ENCODE measurements at places on chromosomes 13 and 19.
A peak's percentile ranks its signal among the peaks of the same experiment; 100 is the strongest.

DNA sequence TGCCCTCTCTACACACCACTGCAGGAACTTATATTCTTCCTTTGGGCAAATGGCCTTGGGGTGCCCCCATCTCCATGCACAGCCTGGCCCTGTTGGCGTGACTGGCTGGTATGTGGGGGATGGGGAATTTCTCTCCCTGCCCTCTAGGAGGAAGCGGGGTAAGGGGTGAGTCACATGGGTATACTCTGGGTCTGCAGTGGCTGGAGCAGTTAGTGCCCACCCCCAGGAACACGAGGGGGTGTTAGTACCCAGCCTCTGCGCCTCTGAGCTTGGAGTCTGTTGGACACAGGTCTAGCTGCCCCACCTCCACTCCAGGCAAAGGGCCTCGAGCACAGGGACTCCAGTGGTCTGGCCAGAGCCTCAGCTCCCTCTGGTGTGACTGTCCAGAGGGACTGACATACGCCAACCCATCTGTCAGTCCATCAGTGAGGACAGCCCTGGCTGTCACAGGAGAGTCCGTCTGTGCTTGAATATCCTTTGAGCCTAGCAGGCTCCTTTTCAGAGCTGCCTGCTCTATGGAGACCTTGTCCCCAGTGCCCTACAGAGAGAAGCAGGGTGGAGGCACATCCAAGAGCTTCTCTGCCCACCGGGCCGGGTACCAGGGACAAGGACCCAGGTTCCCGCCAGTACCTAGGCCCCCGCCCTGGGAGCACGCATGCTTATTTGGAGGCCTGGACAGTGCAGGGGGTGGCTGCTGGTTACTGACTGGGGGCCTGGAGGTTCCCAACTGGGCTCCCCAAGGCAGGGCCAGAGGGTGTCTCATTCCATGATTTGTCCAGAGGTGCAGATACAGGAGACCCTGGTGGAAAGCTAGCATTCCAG, 66.6 kb downstream of the CHST8 start:
- DNase-seq = no peak

DNA sequence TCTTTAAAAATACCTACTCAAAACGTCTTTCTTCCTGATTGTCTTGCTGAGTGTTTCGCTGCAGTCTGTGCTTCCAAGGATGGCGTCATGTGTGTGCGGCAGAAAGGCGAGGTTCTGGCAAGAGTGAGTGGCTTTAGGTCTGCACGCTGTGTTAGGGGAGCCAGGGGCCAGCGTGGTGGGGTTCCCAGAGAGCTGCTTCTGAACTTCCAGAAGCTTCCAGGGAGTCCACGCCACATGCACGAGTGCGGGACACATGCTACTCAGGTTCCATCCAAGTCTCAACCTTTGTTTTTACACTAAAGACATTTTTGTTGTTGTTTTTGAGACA, 67.9 kb downstream of the ATP11A start:
- no peak for DNase-seq

DNA sequence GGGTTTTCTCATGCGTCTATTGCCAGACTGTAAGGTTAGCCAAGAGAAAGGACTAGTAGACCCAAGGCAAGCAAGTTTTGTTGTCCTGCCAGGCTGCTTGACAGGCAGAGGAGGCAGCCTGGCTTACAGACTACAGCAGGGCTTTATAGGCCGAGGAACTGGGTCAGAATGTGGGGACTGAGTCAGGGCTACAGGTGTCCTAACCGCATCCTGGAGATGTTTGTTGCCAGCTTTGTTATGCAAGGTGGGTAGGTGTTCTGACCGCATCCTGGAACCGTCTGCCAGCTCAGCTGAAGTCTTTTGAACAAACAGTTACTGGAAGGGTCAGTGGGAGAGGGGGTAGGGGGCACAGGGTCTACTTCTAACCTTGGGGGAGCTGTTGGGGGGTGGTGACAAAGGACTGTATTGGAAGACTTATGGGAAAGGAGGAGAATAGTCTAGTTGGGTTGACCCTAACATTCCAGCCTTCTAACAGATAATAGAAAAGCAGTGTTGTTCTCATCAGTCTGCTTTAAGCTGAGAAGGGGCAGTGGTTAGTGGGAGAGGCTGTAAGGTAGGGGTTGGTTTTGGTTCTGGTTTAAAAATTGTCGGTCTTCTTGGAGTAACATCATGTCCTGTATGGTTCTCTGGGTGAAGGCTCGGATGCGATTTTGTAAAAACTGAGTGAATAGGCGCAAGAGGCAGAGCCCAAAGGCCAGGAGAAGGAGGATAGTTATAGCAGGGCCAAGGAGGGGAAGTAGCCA, 913.8 kb upstream of the SLITRK5 start:
- DNase-seq = no peak

GRCh38 chr19:3338541-3339181, 27.7 kb upstream of the NFIC start:
- DNase-seq = peak; percentile 45

DNA sequence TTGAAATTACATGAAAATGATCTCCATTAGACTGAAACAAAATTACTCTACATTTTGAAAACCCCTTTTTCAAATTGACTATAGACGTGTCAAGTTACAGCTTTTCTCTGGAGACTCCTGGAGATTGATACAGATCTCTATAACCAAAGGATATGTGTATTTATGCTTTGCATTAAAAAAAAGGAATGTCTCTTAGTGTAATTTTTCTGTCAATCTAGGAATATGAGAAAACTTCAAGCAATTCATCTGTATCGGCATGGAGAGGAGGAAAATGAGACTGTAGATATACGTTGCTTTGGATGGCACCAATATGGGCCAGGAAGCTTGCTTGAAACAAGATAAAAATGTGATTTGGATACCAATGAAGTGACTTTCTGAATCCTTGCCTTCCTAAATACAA, 286.6 kb downstream of the PCDH9 start:
- DNase-seq = no peak

DNA sequence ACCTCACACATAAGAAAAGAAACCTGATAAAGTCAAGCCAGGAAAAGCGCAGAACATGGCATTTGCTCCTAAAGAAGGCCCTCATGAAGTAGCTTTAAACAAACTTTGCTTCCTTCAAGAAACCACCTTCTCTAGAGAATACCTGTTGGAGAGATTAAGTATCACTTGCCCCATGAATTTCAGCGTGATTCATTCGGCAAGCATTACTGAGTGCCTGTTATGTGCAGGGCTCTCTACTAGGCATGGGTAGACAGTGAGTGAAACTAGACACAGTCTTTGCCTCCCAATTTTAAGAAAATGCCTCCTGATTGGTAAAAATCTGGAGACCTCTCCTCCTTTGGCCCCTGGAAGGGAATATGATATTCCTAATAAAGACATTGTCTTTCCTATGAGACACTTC, 475.8 kb upstream of the NBEA start:
- no peak for DNase-seq

- no peak for DNase-seq
Observed at GRCh38 chr13:90675129-90675528, 672.4 kb upstream of the MIR17HG start.

- DNase-seq = no peak
Observed at GRCh38 chr13:24681930-24682329, 1.7 kb downstream of the ATP12A start.

GRCh38 chr13:50334944-50335343, 319.7 kb downstream of the KCNRG start:
- no peak for DNase-seq

GRCh38 chr13:110107568-110108347, 199.2 kb downstream of the COL4A1 start:
- DNase-seq = peak; percentile 13

DNA sequence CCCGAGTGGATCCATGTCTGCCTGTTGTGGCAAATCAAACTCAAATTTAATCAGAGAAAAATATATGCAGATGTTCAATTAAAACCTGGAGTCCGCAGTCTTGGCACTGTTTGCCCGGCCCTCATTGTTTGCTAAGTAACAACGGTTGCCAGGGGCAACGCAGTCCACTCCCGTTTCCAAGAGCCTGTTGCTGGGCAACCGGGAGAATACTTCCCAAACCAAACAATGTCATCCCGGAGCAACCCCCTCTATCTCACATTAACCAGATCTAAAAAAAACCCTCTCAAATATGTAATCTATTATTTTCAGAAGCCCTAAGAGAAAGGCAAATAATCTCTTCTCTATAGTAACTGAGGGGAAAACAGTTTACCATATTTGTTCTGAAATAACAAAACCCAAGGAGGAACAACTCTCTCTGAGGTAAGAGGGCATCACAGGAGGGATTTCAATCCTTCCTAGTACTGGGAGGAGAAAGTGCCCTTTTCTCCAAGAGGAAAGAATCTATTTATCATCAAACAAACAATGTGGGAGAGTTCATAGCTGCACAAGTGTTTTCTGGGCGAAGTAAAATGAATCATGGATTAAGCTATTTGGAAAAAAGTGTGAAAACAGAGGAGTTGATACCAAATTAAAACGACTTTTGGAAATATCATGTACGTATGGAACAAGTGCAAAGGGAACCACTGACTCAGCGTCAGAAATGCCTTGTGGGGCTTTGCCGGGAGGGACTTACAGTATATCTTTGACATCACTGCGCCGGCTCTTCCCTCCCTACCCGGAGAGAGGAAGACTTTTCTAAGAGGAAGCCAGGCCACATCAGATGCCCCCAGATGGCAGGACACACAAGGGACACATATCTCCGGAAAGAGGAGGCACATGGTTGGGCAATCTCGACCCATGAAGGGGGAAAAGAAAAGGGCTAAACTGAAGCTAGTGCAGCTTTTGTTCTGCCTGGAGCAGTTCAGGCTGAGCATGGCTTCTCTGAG, 43.3 kb downstream of the RFX2 start:
- DNase-seq = peak; percentile 64

- DNase-seq = no peak
Observed at GRCh38 chr19:36201684-36202083, 12.8 kb downstream of the ZNF565 start.

DNA sequence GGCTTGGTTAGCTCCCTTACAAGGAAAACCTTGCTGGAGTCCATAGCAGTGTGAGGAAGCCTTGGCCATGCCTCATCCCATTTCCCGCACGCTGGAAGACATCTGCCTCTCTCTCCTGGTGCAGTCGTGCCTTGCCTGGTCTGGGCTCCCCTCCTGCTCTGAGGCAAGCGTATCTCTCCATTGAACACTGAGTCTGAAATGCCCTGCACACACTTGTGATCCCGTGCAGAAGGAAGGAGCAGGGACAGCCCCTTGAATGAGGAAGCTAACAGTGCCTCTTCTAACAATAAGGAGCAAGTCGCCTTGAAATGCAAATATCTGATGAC, 407 bp upstream of the ZNF440 start:
- DNase-seq = no peak

- peak; percentile 66 for DNase-seq
Observed at GRCh38 chr19:34639491-34640085, 37.4 kb downstream of the SCGB2B2 start.

- peak; percentile 77 for DNase-seq
Observed at GRCh38 chr19:12792051-12792852, 966 bp downstream of the JUNB start.

GRCh38 chr13:97110936-97111335, 111.2 kb upstream of the MBNL2 start:
- DNase-seq = no peak

GRCh38 chr13:114122127-114122511, 10.3 kb downstream of the RASA3 start:
- no peak for DNase-seq

- DNase-seq = peak; percentile 48
Observed at GRCh38 chr13:72726726-72727416, 558 bp downstream of the MZT1 start.

GRCh38 chr19:5340637-5341447, at the start of gene PTPRS:
Gene PTPRS, minus strand, starts transcription at chr19:5340812. Its CDS starts 54,672 bp downstream, at chr19:5286140.
- peak; percentile 86 for DNase-seq

DNA sequence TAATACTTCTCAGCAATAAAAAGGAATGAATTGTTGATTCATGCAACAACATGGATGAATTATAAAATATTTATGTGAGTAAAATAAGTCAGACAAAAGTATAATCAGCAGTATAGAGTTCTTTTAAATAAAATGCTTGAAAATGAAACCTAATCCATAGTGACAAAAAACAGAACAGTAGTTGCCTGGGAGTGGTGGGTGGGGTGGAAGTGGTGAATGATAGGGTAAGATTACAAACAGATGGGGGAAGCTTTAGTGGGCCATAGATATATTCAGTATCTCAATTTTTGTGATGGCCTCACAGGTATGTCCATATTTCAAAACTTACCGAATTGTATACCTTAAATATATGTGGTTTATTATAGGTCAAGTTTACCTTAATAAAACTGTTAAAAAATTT, 124.9 kb upstream of the UBL3 start:
- no peak for DNase-seq

GRCh38 chr19:11268783-11269267, 6.5 kb upstream of the DOCK6 start:
- peak; percentile 53 for DNase-seq

DNA sequence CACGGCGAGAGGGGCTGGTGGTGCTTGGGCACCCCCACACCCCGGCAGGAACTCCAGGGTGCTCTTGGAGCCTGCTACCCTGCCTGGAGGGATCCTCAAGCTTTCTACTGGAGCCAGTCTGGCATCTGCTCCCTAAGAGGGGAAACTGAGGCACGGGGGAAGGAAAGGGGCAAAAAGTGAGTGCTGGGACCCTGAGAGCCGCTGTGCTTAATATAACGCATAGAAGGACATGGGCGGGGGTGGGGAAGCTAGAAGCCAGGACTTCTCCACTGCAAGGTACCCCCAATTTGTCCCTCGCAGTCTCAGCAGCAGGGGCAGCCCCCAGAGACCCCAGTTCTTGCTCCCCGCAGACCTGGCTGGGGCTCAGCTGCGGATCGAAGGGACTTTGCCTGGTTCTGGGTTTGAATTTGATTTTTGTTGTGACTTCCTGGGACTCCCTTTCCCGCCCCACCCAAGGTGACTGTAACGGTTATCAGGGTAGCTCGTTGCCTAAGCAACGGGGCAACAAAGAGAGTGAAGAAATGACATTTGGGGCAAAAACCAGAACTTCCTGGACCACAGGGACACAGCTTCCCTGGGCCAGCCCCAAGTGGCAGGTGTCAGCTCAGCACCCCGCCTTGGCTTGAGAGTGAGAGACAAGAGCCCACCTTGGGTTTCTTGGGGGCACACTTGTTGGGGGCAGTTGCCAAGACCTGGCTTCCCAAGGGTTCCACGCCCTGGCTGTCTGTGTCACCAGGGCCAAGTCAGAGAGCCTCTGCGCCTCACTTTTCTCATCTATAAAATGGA, 638 bp downstream of the ADGRE5 start:
- no peak for DNase-seq

DNA sequence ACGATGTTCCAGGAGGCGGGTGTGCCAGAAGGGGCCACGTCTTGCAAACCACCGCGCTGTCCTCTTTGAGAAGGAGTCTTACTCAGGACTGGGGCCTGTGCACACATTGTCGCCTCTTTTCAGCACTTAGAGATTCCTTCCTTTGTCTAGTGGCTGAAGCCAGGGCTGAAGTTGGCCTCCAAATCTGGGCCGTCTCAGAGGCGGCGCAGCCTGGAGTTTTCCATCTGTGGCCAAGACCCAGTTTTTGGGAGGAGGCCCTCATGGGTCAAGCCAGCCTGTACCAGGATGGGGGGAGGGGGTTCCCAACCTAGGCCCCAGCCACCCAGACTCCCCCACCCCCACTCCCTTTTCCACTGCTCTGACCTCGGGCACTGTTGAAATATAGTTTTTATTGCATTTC, 11.8 kb downstream of the ANO8 start:
- peak; percentile 65 for DNase-seq

- peak; percentile 54 for DNase-seq
Observed at GRCh38 chr13:97567510-97568243, 133.7 kb downstream of the RAP2A start.

GRCh38 chr19:35639863-35640262, 1.7 kb upstream of the ETV2 start:
- no peak for DNase-seq

- DNase-seq = no peak
Observed at GRCh38 chr13:51015973-51016372, 95.1 kb downstream of the C13orf42 start.

GRCh38 chr13:29310806-29311205, 284.7 kb downstream of the SLC7A1 start:
- no peak for DNase-seq

Measured in adrenal gland (tissue), 19 donors.